ENCODE measurements at places on chromosomes 5 and 9.

DNA sequence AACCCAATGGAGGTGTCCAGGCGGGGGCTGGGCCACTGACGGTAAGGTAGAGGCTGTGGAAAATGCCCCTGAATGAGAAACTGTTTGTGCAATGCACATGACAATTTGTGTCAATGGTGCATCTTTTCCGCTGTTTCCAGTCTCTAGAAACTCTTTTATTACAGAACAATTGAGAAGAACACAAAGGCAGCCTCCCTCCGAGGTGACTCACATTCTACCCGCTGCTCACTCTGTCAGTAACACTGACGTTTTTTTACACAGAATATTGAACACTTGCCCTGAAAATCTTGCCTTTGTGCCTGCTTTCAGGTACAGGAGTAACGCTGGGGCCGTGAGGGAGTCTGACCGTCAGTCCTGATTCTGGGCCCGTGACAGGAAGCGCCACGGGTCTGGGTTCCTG, 11.7 kb upstream of the TENT4A start:
- DNase-seq, result no peak

GRCh38 chr5:66960369-66961137, 236.0 kb downstream of the CD180 start:
- DNase-seq, result no peak

GRCh38 chr5:62460578-62460983, 48.0 kb downstream of the IPO11 start:
- no peak for DNase-seq

GRCh38 chr5:153690236-153690635, 199.8 kb downstream of the GRIA1 start:
- DNase-seq, result no peak

DNA sequence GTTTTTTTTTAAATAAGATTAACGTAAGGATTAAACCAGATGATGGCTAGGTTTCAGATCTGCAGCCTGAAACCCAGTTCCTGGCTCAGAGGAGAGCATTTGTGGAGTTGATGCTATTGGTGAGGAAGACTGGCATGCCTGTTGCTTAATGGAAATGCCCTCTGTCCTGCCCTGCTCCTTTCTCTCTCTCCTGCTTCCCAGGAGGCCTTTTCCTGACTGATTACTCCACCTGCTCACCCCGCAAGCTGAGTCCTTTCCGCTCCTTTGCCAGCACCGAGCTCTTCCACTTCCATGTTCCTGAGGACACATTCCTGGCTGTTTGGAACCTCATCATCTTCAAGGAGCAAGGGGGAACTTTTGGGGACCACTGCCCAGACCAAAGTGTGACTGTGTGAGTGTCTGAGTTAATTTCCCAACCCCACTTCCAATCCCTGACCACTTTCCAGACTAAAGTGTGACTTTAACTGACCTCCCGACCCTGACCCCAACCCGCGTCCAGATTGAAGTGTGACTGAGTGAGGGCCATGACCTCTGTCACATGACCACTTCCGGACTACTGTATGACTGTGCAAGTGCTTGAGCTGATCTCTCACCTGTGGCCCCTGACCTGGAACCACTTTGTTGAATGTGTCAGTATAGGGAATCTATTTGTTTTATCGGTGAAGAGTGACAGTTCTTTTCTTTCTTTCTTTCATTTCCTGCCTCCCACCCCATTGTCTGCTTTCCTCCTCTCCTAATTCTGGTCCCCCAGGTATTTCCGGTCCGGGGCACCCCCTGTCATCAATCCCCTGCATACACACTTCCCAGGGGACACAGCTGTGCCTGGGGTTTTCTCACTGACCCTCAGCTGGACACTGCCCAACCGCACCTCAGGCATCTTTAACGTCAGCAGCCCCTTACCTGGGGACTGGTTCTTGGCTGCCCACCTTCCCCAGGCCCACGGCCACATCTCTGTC, 5.5 kb downstream of the TMEM8B start:
- DNase-seq, result no peak

DNA sequence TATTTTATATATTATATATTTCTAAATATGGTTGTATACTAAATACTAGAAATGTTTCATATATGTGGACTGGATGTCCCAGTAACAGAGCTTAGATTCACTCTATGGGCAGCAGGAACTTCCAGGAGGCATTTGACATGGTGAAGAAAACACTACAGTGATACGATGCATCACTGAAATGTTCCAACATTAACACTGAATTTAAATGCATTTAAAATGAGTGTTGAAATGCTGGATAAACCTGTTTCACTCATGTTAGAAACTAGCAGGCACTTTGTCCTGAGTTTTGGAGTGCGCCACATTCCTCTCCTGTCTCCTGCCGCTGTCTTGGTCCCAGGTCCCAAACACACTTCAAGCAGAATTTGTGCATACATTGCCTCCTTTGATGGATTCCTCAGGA, 237.8 kb upstream of the NFIL3 start:
- DNase-seq, result no peak

DNA sequence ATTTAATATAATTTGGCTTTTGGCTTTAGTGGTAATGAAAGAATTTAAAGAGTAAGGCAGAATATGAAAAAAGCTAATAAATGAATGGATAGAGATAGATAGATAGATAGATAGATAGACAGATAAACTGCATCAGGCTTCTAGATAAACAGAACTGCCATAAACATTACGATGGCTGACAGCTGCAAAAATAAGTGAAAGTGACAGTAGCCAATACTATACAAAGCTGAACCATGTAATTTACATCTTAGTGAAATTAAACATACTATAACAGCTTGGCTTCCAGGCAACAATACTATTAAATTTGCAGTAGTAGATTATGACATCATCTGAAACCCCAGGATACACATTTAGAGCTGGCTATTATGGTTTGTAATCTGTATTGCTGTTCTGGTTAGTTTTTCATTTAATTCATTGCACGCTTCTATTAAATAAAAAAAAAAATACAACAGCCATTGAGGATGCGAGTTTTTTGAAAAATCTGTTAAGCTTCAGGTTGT, 1354.8 kb downstream of the PTPRD start:
- DNase-seq, result no peak

GRCh38 chr5:143605403-143606005, 202.0 kb upstream of the NR3C1 start:
- no peak for DNase-seq

GRCh38 chr9:18393340-18394130, 80.4 kb upstream of the ADAMTSL1 start:
- no peak for DNase-seq

DNA sequence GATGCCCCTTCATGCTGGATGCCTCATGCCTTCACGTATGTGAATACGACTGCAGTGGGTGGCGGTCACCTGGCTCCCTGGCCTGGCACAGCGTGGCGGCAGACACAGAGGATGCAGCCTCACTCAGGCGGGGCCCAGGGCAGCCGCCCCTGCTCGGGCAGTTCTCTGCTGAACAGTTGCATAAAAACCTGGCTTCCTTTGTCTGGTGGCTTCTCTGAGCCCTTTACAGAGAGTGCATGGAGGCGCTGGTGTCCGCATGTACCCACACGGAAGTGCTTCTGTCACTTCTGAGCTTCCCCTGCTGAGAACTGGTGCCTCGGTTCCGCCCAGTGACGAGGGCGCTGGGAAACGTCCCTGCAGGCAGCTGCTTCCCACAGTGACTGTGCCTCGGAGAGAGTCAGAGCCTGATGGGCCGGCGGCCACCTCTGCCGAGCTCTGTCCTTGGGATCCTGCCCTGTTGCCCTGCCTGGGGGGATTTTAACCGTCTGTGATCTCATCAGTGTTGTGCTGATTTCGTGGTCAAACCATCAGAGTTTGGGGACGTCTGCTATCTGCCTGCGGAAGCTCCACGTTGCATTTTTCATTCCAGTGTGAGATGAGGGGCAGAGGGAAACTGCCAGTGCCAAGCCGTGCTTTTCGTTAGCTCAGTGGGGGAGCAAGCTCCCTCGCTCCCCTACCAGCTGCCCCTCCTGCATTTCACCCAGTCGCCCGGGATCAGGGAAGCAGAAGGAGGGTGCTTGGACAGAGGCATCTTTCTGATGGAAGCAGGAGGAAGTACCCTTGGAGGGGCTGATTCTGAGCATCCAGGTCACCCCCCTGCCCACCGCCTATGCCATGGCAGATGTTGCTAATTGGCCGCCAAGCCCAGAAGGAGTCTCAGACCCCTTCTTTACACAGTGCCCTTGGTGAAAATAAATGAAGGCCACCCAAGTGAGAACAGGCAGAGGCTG, 153.0 kb upstream of the COL5A1 start:
- DNase-seq, result no peak

DNA sequence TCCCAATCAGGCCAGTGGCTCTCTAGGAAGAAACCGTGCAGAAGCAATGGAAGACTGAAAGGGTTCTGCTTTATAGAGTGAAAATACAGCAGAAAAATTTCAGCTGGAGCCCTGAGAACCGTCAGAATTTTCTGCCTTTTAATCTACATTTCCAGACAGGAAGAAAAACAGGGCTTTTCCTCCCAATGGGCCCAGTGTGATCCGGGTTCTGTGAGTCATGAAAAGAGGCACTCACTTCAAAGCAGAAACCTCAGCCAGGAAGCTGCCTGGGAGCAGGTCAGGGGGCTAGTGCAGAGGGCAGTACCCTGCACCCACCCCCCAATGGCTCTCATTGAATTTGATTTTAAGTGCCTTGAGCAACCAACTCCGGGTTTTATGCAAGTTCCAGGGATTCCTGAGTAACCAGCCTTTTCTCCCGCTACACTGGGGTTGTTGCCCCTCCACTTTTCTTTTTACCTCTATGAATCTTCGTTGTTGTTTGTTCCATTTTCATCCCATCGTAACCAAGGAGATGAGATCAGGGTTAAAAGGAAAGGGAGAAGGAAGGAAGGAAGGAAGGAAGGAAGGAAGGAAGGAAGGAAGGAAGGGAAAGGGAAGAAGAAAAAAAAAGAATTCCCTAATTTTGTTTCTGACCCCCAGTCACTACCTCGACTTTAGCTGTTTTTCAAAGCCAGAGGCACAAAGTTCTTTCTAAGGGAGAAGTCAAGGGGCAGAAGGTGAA, 1.3 kb downstream of the BARHL1 start:
- no peak for DNase-seq

DNA sequence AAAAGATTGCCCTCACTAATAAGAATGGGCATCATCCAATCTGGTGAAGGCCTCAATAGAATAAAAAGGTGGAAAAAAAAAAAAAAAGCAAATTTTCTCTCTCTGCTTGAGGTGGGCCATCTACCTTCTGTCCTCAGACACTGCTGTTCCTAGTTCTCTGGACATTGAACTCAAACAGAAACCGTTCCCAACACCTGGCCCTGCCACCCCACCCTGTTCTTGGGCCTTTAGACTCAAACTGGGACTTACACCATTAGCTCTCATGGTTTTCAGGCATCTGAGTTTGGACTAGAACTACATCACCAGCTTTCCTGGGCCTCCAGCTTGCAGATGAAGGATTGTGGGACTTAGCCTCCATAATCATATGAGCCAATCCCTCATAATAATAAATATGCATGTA, 71.0 kb downstream of the SSBP2 start:
- no peak for DNase-seq

DNA sequence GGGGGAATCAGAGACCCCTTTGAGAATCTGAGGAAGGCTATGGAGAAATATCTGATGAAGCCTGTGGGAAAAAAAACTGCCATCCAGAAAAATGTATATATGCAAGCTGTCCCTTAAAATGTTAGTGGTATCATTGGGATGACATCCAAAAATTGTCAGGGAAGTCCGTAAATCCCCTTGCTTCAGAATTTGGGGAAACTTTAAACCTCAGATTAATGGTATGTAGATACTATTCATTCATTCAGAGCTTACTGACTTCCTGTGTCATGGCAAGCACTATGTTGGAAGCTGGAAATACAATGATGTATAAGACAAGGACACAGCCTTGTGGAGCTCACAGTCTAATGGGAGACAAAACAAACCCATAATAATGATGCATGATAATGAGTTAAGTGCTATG, 10.9 kb upstream of the MOB3B start:
- no peak for DNase-seq

- DNase-seq, result no peak
Observed at GRCh38 chr5:169827769-169828168, 152.5 kb downstream of the INSYN2B start.

Data from CD8-positive, alpha-beta memory T cell (primary cell).